ENCODE measurements at places on chromosomes 6 and 20.

GRCh38 chr6:75224303-75224926 lies 18.6 kb upstream of the COL12A1 start:
- no peak for DNase-seq

GRCh38 chr20:60420676-60421229 lies 462.5 kb downstream of the CDH26 start:
- no peak for DNase-seq

DNA sequence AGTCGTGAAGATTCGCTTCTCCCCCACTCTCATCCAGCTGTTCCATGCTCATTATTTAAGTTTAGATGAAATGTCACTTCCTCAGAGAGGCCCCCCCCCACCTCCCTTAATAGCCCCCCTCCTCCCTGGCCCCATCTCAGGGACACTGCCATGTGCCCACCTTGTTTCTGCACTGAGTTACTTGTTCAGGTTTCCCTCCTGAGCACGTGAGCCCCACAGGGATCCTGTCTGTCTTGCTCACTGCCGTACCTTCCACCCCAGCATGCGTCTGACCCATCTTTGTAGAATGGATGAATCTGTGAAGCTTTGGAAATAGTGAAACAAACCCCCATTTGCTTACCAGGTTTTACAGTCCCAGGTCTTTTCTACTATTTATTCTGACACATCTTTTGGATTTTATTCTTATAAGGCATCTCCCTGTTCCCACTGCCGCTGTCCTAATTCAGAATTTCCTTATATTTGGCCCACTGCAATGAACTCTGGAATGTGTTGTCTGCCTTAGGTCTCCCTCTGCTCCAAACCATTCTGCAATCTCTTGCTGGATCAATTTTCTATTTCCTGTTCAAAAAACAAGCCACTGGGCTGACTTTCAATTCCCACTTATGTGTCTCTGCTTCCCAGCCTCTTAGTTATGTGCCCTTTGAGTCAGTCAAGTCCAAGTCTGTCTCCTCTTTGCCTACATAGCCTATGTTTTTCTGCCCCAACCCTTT lies 136.5 kb upstream of the ECI2 start:
- DNase-seq = no peak

DNA sequence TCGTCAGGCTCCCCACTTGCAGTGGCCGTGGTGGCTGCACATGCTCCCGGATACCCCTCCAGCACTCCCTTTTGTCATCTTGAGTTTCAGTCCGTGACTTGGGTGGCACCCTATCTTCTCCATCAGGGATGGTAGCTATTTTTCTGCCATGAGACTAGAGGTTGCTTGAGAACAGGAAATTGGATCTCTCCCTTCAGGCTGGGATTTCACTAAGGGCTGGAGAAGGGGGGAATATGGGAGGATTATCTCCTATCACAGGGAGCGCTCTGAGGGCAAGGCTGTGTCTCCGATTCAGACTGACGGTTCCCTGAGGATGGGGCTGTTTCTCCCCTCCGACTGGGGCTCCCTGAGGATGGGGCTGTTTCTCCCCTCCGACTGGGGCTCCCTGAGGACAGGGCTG lies 123.1 kb downstream of the MRPL14 start:
- DNase-seq = no peak

DNA sequence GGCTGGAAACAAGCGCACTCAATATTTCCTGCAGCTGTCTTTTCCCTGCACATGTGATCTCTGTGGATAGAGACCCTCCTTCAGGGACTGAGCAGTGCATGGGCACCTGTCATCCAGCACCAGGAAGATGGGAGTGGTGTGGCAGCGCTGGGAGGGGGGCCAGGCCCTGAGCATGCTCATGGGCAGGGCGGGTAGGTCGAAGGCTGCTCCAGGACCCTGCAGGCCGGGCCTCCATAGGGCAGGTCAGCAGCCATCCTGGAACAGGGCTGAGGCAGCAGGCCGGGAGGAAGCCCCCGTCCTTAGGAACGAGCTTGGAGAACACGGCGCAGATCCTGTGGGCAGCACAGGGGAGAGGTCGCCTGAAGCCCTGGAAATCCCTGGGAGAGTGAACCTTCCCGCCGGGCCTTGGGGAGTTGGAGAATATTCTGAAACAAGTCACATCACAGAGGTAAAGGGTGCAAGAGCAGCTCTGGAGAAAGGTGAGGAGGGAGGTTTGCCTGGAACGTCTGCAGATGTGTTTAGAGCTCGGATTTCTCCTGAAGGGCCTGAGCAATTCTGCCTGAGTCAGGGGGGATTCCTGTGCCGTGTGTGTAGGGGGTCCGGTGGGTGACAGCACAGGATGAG lies 133.2 kb downstream of the SMOC2 start:
- DNase-seq = no peak

DNA sequence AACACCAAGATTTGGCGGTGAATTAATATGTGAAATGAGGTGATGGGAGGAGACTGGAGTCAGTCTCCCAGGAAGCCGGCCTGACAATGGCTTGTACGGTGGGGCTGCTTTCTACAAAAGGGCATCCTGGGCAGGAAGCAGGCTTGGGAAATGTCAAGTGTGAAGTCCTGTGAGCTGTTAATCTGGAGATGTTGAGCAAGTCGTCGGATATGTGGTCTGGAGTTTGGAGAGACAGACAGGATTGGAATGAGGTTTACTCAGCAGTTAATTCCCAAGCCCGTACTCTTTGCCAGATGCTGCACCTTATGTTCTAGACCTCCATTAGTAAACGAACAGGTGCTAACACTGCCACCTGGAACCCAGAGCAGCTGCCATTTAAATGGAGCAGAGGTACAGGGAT lies 107.7 kb upstream of the FOXC1 start:
- no peak for DNase-seq

DNA sequence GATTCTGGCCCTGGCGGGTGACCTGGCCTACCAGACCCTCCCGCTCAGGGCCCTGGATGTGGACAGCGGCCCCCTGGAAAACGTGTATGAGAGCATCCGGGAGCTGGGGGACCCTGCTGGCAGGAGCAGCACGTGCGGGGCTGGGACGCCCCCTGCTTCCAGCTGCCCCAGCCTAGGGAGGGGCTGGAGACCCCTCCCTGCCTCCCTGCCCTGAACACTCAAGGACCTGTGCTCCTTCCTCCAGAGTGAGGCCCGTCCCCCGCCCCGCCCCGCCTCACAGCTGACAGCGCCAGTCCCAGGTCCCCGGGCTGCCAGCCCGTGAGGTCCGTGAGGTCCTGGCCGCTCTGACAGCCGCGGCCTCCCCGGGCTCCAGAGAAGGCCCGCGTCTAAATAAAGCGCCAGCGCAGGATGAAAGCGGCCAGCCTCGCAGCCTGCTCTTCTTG lies 868 bp upstream of the SLC2A4RG start:
- no peak for DNase-seq

GRCh38 chr6:125222531-125223455 lies 69.2 kb downstream of the TPD52L1 start:
- no peak for DNase-seq

- DNase-seq = no peak
Measured at GRCh38 chr6:137677709-137678108, 183.5 kb upstream of the OLIG3 start.

GRCh38 chr6:97456070-97456469 lies 173.1 kb upstream of the MMS22L start:
- no peak for DNase-seq

GRCh38 chr6:94389218-94389617 lies 969.9 kb upstream of the EPHA7 start:
- no peak for DNase-seq

- no peak for DNase-seq
Measured at GRCh38 chr20:9262653-9263194, 193.8 kb downstream of the PLCB4 start.

DNA sequence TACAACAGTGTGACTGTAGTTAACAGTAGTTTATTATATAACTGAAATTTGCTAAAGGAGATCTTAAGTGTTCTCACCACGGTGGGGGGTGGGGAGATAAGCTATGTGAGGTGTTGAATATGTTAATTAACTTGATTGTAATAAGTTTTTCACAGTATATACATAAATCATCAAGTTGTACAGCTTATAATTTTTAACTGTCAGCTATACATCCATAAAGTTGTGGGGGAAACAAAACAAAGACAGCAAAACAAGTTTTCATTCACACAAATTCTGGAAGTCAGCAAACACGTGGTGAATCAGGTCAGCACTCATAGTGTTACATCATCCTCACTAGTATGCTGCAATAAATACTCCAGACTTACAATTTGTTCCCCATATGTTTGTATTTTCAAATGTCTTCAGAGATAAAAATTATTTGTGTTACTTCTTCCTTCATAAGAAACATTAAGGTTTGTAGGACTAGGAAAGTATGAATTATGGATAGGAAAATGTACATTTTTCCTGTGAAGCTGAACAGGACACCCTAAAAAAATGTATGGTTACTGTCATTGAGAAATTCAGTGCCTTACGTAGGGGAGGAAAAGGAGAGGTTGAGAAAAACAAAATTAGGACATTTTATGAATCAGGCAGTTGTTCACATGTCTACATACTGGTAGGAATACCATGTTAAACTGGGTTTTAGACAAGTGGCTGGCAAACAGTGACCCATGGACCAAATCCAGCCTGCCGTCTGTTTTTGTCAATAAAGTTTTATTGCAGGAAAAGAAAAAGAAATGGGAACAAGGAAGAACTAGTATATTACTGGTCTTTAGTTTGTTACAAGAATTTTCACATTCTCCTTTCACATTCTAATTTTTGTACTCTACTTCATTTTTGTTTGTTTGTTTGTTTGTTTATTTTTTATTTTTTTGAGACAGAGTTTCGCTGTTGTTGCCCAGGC lies 6.0 kb downstream of the SUMO4 start:
- no peak for DNase-seq

DNA sequence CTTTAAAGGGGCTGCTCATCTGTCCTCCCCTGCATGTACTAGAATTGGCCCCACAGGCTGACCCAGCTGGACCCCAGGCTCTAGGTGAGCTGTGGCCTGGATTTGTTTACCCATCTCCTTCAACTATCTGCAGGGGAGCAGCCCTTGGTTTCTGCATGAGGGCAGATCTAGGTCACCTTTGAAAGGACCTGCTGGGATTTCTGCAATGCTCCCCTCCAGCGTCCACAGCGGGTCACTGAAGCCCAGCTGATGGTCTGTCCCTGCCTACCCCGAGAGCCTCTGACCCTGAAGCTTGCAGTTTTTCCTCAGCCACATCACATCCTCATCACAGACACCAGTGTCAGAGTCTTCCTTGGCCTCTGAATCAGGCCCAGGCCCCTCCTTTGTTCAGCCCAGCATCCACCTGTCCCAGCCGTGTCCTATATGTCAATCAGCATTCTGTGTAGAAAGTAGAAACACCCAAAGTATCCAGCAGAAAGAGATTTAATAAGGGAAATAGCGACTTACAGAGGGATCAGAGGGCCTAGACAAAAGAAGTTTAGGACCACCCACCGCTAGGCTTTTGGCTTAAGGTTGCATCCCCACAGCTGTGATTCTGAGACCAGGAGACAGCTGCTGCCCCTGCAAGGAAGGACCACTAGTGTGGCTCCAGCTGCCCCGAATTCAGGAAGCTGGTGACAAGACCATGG lies 243.1 kb downstream of the LRFN2 start:
- no peak for DNase-seq

DNA sequence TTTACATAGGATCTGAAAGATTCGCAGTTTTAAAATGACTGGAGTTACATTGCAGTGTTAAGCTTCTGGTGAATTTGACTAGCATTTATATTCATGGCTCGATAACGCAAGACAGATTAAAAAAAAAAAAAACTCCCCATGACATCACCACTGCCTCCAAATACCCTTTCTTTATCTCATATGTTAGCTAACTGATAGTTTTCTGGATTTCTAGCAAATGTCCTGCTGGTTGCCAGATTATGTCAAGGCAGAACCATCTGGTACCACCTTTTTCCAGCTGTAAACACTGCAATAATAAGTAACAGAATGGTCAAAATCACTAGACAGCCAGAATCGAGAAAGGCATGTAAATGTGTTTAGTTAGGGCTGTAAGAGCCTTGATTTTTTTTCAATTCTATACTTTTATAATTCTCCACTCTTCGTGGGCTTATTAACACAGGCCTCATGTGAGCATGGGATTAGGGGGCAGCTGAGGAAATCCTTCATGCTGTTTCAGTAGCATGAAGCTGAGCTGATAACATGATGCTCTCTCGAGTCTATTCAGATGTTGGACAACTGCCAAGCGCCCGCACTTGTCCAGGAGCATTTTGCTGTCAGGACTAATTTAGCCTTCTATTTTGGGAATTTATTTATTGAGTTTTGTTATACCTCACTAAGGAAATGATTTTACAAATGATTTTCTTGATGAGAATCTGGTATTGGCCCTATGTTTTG lies 166.0 kb upstream of the SCGN start:
- no peak for DNase-seq

DNA sequence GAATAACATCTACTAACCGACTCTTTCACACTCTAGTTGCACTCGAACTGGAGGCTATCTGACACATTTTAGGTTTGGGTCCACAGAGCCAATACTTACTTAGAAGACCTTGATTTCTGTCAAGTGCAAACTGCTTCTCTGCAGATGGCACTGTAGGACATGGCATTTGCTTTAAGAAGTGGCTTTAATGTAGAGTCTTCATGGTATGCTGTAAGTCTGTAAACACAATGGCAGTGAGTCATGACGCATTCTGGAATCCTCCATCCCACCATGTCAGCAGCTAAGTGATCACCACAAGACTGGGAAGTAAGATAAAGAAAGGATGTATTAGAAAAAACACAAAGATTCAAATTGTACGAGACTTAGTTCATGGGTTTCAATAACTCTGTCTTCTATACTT lies 377.0 kb upstream of the NOX3 start:
- no peak for DNase-seq

DNA sequence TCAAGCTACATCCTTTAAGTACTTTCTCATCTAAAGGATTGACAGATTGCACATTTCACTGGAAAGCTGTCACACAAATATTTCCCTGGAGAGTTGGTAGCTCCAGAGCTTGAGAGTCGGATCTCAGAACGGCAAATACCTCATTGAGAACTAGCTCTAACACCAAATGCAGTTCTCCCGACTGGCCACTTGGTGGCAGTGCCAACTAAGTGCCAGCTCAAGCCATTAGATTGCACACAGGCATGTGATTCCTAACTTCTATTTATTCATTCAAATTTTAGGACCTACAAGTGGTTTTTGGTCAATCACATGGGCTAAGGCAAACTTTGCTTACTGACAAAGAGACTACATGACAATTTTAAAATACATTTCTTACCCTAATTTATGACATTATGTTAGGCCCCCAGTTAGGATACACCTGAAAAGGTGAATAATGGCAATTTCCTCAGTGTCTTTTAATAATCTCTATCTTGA lies 7.9 kb upstream of the MCHR2 start:
- peak; percentile 71 for DNase-seq

GRCh38 chr6:167683028-167683862 lies 143.5 kb upstream of the AFDN start:
- peak; percentile 61 for DNase-seq

GRCh38 chr6:30840935-30841643 lies 43.2 kb upstream of the DDR1 start:
- DNase-seq = no peak

- no peak for DNase-seq
Measured at GRCh38 chr6:38554700-38555413, 84.9 kb downstream of the BTBD9 start.

- no peak for DNase-seq
Measured at GRCh38 chr6:148599967-148600426, 146.8 kb upstream of the UST start.

GRCh38 chr6:13089296-13089994 lies 238.9 kb downstream of the TBC1D7 start:
- DNase-seq = no peak

All from head of caudate nucleus (tissue), 42 donors.